Gastroesophageal sphincter (tissue), 4 donors: ENCODE measurements at places on chromosomes 7 and 10.

- ATAC-seq, result peak; percentile 31
These were observed 153.7 kb downstream of the DNAJB6 start for GRCh38 chr7:157490465-157490912.

DNA sequence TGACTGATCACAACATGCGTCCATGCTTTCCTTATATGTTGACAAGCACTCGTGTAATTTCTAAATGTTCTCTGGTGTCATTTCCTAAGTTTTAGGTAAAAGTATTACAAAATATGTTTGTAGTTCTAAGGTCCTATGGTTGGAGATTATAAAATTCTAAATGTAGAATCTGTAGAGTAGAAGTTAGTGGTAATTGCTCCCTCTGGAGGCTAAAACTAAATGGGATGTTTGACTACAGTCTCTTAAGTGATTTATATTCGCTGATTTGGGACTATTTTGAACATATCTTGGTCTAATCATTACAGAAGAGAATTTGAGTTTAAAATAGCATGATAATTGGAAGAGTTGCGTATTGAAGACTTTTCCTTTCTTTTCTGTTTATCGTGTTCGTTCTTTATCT is 74.1 kb downstream of the ZMYND11 start:
- no peak for ATAC-seq

DNA sequence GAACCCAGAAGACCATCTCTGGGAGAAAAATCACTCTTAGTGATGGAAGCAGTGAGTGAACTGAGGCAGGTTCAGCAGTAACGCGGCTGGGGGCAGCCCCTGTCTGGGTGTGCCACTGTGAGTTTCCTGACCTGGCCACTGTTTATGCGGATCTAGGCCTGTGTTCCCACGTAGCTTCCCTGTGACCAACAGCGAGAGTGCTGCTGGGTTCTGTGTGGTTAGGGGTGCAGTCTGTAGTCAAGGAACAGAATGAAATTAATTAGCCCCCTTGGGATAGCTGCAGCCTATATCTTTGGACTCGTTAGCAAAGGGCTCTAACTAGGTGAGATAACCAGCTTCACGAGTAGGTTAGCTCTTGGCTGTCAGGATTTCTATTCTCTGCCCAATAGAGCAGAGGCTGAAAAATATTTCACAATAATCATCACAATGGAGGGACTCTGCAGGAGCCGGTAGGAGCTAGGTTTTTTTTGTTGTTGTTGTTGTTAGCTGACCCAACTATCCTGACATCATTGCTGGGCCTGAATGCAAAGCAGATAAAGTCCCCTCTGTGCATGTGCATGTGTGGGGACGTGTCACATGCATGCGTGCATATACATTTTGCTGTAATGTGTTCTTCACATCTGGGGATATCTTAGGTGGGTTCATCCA is 164.9 kb downstream of the TMEM178B start:
- ATAC-seq, result no peak

- ATAC-seq, result no peak
These were observed 42.0 kb downstream of the PRR15 start for GRCh38 chr7:29605671-29606070.

DNA sequence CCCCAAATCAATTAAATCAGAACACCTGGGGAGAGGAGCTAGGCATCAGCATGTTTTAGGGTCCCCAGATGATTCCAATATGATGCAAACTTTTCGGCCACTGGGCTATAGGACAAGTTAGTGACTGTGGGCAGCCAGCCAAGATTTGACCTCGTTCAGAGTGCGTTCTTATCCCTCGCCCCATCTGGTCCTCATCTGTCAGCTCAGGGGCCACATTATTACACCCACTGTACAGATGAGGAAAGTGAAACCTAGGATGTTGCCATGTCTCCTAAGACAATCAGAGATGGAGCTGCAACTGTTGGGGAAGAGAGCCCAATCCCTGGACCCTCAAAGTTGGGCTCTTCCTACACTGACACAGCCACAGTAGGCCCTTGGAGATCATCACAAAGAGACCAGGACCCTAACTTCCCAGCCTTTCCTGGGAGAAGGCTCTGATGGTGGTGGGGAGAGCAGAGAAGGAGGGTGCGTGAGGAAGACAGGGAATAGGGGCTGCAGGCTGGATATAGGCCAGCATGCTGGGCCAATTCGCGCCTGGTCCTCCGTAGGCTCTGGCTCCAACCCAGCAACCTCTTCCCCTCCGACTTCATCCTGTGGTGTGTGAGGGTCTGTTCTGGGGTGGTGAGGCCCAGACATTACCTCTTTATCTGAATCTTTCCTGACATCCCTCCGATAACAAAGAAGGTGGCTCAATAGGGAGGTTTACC is 109.4 kb upstream of the ZMIZ1 start:
- ATAC-seq, result no peak

GRCh38 chr7:86123476-86123875 is 520.2 kb upstream of the GRM3 start:
- no peak for ATAC-seq

- no peak for ATAC-seq
These were observed 135.1 kb downstream of the C10orf105 start for GRCh38 chr10:71584461-71584860.

- ATAC-seq, result no peak
These were observed 1150.3 kb downstream of the TYW1 start for GRCh38 chr7:68146983-68147382.

DNA sequence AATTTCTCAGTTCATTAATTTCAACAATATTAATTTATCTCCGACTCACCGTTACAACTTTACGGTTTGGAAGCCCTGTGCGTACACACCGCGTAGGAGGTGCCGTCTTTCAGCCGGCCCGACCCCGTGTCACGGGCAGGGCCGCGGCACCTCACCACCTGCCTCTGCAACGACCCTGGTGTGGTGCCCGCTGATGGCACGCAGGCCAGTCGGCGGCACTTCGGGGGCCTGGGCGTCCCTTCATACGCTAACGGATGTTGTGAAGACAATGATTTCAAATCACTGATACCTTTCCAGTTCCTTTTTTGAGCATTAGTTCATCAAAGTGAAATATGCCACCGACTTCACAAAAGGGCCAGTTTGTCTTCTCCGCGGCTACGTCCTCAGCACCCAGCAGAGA is 125.3 kb downstream of the EBF3 start:
- no peak for ATAC-seq

GRCh38 chr7:17158261-17158660 is 140.2 kb upstream of the AHR start:
- ATAC-seq, result no peak

DNA sequence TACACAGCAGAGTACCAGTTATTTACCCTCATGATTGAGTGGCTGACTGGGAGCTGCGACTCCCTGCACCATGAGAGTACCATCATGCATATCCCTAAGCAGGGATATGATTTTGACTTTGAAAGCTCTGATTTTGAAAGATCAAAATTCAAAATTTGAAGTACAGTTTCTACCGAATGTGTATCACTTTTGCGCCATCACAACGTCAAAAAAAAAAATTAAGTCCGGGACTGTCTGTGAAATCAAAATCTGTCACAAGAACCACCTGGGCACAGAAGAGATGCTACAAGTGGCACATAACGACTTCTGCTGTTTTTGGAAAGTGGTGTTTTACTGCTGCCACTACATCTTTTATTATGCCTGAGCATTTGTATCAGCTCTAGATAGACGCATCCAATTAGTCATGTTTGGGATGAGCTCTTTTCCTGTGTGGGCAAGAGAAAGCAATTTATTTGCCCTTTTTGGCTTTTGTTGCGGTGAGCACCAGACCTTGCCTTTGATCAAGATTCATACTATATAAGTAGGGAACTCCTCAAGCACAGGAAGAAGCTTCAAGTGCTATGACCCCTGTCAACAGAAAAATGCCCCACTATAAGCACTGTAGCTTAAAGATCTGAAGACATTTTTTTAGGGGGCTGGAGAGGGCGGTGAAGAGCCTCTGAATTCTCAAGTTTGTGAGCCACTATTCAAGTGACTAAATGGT is 10.7 kb downstream of the MTPN start:
- no peak for ATAC-seq

- ATAC-seq, result no peak
These were observed 286.8 kb downstream of the PARD3 start for GRCh38 chr10:34528320-34528719.

GRCh38 chr10:17166699-17167098 is 34.8 kb downstream of the TRDMT1 start:
- no peak for ATAC-seq

- ATAC-seq, result no peak
These were observed 50.1 kb downstream of the POLR3A start for GRCh38 chr10:77979221-77979620.

- ATAC-seq, result no peak
These were observed 118.9 kb downstream of the AMPH start for GRCh38 chr7:38512291-38512690.

GRCh38 chr10:129514568-129515451 is 47.8 kb downstream of the MGMT start:
- ATAC-seq, result no peak
